ENCODE measurements at places on chromosomes 1 and 21. TPM values are rescaled to one million over a fixed set of nuclear protein-coding genes. Genes with fewer than 3 reads are reported as not detected.

GRCh38 chr1:9166289-9167235 lies 37.7 kb upstream of the GPR157 start:
- DNase-seq = no peak

- DNase-seq = no peak
These were observed 32.0 kb upstream of the RCAN3 start for GRCh38 chr1:24470592-24470991.

- no peak for DNase-seq
These were observed 163.2 kb downstream of the IER5 start for GRCh38 chr1:181251713-181252075.

DNA sequence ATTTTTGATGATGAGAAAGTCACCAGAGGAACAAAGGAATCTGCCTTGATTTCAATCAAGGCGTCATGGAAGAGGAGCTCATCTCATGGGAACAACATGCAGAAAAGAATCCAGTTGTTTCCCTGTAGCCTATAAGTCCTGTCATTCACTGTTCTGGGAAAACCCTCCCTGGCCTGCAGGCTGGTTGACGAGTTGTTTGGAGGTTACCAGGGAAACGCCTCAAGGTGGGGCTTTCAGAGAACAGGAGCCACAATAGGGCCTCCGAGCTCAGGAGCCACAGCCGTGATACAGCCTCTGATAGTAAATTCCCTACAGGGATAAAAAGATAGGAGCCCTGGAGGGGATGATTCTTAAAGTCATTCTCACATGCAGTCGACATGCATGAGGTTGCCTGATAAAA lies 135.2 kb downstream of the PSMG1 start:
- no peak for DNase-seq

DNA sequence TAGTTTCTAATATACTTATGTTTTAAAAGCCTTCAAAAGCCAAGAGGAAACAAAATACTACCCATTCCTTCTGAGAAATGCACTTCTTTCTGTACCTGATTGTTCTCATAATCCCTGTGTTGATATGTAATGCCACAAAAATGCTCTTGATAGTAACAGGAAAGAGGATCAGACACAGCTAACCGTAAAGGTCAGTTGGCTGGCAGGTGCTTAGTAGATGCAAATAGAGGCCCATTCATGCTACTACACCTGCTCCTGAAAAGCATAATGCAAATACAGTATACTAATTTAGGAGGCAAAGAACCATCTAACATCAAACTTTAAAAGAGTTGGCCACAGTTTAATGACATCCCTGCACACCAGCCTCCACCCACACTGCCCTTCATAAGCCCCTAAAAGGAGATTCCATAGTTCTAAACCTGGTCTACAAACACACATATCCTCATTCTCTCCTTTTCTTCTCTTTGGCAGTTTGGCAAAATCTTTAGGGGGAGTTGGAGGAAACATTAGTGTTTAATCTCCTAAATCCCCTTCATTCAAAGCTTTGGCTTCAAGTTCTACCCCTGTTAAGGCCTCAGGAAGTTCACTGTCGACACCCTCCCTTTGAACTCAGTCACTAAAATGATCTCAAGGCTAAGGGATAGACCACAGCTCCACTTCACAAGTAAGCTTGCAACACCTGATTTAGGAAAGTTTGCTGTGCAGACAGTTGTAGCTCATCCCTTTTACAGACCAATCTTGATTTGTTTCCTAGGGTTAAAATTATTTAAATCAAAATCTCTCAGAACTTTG lies 2.9 kb upstream of the CD46 start:
- no peak for DNase-seq

SPSB1 gene
- total RNA-seq = 10.5 TPM

TTC13 gene
- 7.4 TPM for total RNA-seq

GRCh38 chr21:39373634-39374033 lies 24.7 kb upstream of the HMGN1 start:
- DNase-seq = no peak

- no peak for DNase-seq
These were observed 28.4 kb downstream of the ZNF281 start for GRCh38 chr1:200381256-200381984.

- DNase-seq = no peak
These were observed 197.5 kb downstream of the ZNF326 start for GRCh38 chr1:90192408-90192807.

DNA sequence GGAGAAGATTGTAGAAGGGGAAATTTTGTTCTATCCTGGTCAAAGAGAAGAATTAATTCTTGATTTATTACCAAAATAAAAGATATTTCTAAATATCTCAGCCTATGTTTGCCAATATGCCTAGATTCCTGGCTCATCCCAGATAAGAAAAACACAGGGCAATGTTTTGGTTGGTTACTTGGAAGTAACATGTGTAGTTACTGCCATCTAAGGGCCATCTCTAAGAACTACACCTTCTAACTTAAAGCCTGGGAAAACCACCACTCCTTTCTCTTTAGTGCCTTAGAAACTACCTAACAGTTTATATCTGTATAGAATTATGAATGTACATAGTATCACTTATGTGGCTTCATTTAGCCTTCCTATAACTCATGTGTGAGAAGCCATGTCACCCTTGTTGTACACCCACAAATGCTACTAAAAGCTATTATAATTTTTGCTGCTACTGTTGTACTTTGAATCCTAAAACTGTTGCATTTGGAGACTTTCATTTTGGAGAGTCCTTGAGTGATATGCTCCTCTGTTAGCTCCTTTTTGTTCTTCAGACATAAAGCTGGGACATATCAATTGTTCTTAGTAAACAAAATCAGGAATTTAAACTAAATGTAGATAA lies 4.5 kb downstream of the AIM2 start:
- no peak for DNase-seq

TDRD5 gene
- total RNA-seq = 0.42 TPM

DNA sequence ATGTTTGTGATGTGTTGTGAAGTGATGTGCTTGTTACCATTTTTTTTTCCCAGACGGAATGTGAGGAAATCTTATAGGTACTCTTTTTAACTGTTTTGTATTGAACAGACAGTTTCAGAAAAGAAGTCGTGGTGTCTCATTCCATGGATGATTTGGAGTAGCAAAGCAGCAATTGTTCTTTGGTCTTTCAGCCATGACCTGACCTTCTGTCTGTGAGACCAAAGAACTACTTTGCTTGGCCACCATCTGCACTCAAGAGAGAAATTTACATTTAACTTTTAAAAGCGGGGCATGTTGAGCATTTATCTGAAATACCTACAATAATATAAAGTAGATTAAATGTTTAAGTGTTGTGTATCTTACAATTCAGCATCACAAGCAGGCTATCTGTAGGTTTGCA lies 90.2 kb downstream of the SDCCAG8 start:
- DNase-seq = no peak

ESRRG gene
- total RNA-seq = 14.9 TPM

OR10Z1 gene
- total RNA-seq = not detected

DNA sequence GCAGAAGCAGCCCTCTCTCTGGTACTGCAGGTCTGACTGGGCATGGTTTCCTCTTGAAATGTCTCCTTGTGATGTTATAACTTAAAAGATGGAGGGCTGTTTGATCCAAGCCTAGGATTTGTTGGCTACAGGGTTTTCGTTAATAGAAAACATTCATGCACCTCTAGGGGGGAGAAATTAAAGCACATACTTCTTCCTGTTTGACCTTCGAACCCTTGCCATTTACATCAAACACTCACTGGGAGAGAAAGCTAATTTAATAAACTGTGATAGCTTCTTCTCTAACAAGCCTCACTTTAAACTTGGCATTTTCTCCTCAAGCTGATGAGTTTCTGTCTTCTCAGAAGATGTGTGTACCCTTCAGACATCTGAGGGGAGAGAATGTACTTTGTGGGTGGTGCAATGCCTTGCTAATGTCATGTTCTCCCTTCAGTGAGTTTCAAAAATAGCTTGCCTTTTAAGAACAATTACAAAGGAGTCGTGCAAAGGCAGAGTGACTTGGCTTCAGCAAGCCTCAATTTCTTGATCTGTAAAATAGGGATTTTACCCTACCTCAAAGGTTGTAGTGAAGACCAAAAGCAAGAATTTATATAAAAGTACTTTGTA lies 20.4 kb downstream of the CACHD1 start:
- no peak for DNase-seq

DNA sequence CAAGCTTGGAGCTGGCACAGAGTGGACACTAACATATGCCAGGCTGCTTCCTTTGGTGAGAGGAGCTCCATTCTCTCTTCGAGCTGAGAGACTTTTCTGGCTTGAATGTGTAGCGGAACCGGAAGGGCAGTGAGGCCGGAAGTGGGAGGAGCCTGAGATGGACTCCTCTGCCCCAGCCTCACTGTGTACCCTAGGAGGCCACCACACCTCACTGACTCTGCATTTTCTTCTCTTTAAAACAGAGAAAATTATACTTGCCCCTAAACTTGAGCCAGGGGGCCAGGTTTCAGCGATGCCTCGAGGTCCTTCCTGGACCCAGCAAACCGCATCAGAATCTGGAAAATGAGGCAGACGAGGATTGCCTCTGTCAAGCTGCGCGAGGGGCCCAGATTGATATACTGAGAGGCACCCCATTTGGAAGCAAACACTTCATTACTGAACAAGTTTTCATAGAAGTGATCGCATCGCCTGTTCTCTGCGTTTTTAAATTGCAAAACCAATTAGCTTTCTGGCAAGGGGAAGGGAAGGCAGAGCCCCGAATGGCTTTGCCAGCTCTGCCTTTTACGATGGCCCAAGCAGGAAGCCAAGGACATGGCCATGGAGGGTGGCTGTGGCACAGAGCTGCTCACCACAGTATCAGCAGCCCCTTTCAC lies 708.1 kb downstream of the PTPRU start:
- no peak for DNase-seq

DNA sequence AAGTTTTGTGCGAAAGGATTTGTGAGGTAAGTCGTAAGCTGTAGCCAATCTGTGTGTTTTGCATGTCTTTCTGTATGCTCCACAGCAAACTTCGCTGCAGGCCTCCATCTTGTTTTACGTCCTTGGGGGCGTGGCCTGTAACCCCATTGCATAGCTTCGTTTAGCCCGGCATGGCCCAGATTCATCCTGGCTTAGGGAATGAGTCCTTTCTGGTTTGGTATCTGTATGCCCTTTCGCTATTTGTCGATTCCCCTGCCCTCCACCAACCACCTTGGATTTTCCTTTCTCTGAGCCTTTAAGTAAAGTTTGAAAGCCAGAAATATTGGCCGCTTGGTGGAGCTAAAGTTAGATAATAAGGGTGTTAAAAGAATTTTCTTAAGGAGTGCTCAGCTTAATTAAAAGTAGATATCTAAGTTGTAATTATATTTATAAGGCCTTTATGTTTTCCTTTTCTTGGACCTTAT lies 1.1 kb downstream of the THEM4 start:
- no peak for DNase-seq

DNA sequence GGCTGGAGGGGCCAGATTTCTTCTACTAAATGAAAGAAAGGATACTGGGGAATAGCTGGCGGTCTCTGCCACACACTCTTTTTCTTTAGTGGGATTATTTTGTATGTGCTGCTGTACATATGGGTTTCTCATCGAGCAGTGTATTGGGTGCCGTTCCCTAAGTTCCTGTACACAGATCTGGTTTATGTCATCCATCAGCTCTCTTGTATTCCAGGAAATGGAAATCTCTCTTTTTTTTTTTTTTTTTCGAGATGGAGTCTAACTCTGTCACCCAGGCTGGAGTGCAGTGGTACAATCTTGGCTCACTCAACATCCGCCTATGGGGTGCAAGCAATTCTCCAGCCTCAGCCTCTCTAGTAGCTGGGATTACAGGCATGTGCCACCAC lies 27.0 kb upstream of the NID1 start:
- DNase-seq = no peak

CFHR1 gene
- total RNA-seq = not detected

EXO1 gene
- 0.43 TPM for total RNA-seq

C1orf174 gene
- total RNA-seq = 9.3 TPM

MIXL1 gene
- not detected for total RNA-seq

DNA sequence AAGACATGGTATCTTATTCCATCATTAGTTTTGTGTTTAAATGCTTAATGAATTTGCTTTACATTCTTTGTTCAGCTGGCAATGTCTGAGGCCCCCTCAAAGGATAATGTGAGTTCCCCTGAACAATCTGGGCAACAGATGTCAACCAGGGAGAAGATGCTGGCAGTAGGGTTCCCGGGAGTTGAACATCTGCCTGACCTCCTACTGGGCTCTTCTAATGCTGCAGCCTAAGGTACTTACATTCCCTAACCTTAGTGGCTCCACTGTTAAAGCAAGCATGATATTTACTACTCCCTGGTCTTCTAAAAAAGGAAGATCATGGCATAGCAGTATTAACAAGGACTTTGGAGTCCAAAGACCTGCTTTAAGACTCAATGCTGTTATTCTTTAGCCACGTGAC lies 574.9 kb upstream of the NR5A2 start:
- DNase-seq = no peak
